Substantia nigra (tissue), 51 donors: ENCODE measurements at places on chromosomes 16 and 17.

GRCh38 chr17:48854774-48855476 lies 24.1 kb downstream of the CALCOCO2 start:
- no peak for DNase-seq

- no peak for DNase-seq
These were observed 1.0 kb downstream of the NOG start for GRCh38 chr17:56594320-56595107.

GRCh38 chr17:52604105-52604504 lies 445.6 kb upstream of the CA10 start:
- no peak for DNase-seq

DNA sequence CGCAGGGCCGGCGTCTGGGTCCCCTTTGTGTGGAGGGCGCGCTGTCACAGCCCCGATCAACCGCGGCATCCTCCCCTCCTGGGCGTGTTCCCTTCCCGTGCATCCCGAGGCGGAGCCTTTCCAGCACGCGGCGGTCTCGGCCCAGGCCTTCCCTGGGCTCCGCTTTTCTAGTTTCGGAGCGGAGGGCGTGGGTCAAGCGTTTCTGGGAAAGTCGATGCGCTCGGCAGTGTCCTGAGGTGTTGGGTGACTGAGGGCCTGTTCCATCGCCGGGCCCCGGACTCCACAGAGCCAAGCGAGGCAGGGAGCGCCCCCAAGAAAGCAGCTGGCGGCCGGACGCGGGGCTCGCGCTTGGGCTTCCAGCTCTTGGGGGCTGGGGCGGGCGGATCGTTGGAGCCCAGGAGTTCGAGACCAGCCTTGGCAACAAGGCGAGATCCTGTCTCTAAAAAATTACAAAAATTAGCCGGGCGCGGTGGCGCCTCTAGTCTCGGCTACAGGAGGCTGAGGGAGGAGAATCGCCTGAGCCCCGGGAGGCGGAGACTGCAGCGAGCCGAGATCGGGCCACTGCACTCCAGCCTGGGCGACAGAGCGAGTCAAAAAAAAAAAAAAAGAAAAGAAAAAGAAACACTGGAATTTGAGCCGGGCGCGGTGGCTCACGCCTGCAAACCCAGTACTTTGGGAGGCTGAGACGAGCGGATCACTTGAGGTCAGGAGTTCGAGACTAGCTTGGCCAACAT lies 806 bp downstream of the IFT140 start:
- no peak for DNase-seq

DNA sequence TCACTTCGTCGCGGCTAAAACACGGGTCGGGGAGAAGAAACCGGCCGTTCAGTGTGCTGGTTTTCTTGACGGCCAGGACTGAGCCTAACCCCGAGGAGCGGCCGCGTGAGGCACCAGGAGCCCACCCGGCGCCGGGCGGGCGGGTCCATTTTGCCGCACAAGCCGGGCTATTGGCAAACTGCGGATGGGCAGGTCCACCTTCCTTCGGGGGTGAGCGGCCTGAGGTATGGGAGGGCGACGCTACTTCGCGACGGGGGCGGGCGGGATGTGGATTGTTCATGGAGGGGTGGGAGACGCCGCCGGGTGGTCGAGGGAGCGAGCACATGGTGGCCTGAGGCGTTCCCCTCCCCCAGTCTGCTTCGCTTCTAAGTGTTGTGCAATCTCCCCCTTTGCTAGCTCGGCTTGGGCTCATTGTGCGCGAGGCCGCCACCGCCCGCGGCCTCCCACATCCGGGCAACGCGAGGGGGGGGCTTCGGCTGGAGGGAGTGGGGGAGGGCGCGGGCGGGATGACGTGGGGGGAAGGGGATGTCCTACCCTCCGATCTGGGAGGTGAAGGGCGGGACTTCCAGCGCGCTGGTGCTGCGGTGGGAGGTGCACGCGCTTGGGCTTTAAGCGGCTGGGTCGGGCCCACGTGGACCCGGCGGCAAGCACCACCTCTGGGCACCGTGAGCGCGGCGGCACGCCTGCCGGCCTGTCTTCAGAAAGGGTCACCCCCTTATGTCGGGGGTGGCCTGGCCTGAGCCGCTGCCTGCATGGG lies 5.9 kb upstream of the CD68 start:
- peak; percentile 90 for DNase-seq

- DNase-seq: no peak
These were observed 115.9 kb upstream of the CIBAR2 start for GRCh38 chr16:85227946-85228862.

- DNase-seq: no peak
These were observed 27.2 kb upstream of the ITGAX start for GRCh38 chr16:31327646-31328225.

GRCh38 chr17:14295676-14296075 lies 5.2 kb upstream of the HS3ST3B1 start:
- DNase-seq: no peak

- DNase-seq: no peak
These were observed 9.2 kb downstream of the FMNL1 start for GRCh38 chr17:45230787-45231480.

GRCh38 chr16:89407282-89407924 lies 83.0 kb downstream of the ANKRD11 start:
- no peak for DNase-seq

GRCh38 chr16:30136971-30137605 lies 14.1 kb upstream of the MAPK3 start:
- DNase-seq: no peak

DNA sequence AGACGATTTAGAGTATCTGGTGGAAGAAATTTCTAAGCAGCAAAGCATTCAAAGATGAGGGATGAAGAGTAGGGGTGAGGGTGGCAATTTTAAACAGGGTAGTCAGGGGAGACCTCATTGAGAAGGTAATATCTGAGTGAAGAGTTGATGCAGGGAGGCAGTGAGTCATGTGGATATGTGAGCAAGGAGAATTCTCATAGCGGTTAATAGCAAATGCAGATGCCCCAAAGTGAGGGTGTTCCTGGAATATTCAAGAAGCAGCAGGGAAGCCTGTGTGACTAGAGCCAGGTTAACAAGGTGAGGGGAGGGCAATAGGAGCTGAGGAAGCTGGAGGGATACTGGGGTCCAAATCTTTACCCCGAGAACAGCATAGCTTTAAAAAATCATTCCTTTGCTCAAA lies 114.3 kb downstream of the SPACA3 start:
- no peak for DNase-seq

- DNase-seq: no peak
These were observed 1.6 kb downstream of the RNF213 start for GRCh38 chr17:80262291-80262690.

DNA sequence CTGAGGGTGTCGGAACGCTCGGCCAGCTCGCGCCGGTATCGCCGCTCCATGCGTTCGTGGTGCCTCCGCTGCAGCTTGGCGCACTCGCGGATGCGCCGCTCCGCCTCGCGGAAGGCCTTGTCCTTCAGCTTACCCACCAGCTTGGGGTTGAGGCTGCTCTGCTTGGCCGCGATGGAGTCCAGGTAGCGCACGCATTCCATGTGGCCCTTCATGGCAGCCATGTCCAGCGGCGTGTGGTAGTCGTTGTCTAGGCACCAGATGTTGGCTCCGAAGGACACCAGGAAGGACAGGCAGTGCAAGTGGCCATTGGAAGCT lies 2.8 kb downstream of the USH1G start:
- DNase-seq: no peak

DNA sequence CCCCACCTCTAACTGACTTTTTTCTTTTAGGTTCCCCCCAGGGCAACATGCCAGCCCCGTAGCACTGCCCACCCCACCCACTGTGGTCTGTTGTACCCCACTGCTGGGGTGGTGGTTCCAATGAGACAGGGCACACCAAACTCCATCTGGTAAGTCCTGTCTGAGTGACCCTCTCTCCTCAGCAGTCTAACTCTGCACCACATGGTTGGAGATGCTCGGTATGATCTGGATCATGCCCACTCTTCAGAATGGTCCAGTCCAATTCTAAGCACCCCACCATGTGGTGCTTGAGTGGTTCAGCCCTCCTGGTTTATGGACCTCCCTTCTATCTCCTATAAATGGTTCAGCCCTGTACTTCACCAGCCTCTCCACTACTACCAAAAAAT lies 5.9 kb downstream of the KDM6B start:
- no peak for DNase-seq

- no peak for DNase-seq
These were observed 491 bp downstream of the SLC25A19 start for GRCh38 chr17:75288770-75289114.

DNA sequence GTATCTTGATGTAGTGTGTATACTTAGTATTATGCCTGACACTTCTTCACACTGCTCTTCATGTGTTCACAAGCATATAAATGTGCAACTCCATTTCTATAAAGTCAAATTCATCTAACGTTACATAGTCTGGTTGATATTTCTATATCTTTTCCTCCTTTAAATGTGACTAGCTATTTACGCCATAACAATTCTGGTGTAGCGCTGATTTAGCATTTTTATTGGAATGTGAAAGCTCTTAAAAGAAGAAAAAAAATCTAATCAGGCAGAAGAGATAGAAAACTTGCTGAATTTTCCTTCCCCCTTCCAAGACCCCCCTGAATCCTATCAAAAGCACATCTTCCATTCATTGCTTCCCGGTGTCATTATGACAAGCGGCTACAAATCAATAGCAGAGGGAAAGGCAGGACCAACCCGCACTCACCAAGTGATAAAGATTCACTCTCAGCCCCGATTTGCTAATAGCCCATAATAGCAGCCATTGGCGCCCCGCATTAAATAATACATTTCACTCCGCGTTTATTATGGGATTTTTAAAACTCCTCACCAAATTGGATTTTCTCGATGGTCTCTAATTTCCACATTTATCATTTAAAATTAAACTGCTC lies 299.5 kb upstream of the PMFBP1 start:
- DNase-seq: no peak

DNA sequence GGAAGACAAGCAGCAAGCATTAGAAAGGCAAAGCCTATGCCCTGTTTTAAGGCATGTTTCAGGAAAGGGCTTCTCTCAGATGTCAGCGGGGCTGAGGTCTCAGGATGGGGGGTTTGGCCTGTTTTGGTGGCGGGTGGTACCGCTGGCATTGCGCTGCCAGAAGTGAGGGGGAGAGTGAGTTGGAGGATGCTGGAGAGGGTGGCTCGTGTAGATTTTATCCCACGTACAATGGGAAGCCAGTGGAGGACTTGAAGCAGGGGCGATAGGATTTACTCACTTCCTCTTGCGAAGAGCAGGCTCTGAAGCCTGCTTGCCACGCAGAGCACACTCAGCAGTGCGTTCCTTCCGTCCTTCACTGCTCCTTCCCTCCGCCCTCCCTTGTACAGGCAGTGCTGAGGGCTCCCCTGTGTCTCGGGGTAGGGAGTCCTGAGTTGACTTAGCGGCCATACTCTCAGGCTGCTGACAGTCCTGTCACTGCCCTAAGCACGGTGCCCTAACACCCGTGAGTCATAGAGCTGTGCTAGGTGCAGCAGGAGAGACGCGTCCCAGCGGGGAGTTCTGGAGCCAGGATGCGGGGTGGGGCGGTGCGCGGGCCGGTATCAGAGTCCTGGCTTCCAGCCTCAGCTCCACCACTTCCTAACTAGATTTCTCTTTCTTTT lies 113.1 kb downstream of the SNX29 start:
- no peak for DNase-seq

GRCh38 chr17:82692268-82692667 lies 6.2 kb downstream of the RAB40B start:
- DNase-seq: no peak

GRCh38 chr16:68782198-68783174 lies 45.4 kb downstream of the CDH1 start:
- no peak for DNase-seq

DNA sequence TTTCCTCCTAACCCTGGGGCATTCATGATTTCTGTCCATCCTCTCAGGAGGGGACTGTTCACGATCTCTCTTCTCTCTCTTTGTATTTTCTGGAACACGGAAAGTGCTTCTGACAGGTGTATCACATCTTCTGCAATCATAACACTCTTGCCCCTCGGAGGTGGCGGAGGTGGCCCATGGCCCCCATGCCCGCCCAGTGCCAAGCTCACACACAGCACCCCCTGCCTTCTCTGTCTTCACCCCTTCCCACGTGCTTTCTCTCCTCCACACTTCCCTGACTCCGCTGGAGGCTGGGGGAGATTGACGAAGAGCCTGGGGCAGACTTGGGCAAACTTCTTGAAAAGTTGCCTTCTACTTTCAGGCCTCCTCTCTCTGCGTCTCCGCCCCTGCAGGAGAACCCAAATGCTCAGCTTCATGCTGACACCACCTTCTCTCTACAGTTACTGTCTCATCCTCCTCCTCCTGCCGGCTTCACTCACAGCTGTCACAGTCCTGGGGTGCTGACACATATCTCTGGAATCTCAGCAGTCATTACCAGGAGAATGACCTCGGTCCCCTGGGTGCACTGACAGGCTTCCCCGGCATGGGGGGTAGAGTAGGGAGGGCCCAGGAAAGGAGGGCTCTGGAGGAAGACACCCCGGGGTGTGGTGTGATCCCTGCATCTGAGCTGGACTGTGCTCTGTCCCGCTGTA lies 127.1 kb downstream of the ENGASE start:
- no peak for DNase-seq

DNA sequence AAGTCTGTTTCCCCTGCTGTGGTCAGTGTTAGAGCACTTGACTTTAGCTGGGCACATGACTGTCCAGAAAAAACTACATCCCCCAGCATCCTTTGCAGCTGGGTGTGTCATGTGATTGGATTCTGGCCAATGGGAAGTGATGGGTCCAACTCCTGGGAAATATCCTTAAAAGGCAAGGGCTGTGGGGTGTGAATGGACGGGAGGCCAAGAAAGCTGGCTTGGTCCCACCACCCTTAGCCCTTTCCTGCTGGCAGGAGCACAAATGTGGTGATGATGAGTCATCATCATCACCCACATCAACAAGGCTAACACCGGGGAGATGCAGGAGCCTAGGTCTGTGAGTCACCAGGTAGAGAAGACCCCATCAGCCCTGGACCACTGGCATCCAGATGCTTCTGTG lies 341.7 kb downstream of the C16orf95 start:
- no peak for DNase-seq

- no peak for DNase-seq
These were observed 432.6 kb downstream of the MAF start for GRCh38 chr16:79167893-79168292.

DNA sequence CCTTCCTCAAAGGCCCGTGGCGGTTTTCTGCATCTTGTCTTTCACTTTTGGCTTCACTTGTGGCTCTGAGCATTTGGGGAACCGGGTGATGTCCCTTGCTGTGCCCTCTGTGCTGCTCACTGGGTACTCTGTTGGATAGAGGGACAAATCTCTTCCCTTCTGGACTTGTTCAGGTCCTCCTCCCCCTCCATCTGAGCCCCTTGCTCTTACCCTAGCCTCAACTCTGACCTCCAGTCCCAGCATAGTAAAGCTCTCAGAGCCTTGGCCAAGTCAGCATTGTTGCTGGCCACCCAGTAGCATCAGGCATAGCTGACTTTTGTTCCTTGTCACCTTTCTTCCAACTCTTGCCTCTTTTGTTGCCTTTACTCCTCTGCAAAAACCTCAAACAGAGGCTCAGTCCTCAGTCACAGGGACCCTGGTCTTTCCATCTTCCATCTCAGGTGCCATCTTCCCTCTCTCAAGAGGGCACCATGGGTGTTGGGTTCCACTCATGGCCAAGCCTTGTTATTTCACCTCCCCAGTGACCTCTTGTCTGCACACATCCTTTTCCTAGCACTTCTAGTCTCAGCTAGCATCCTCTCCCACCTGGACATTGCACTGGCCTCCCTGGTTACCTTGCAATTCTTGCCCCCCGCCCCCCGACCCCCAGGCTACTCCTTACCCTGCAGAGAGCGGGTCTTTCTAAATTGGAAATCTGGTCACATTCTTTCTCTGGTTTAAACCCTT lies 393 bp upstream of the PSMB10 start:
- DNase-seq: no peak
